Activated naive CD4-positive, alpha-beta T cell treated with Interleukin-2 at 50 U/mL for 16 hours (primary cell): ENCODE measurements at places on chromosomes 4 and X.

- peak; percentile 82 for DNase-seq
Measured at GRCh38 chr4:83548151-83548905, 12.4 kb downstream of the GPAT3 start.

GRCh38 chr4:123866796-123867195 lies 470.2 kb downstream of the SPRY1 start:
- DNase-seq = no peak

GRCh38 chr4:130073145-130073790 lies 977.3 kb downstream of the C4orf33 start:
- no peak for DNase-seq

GRCh38 chr4:118684873-118685811 lies at the start of gene METTL14:
Gene METTL14, plus strand, starts transcription at chr4:118685392. Its CDS starts 143 bp downstream, at chr4:118685535.
- DNase-seq = peak; percentile 90

- DNase-seq = no peak
Measured at GRCh38 chr4:95417531-95417930, 131.2 kb downstream of the UNC5C start.

DNA sequence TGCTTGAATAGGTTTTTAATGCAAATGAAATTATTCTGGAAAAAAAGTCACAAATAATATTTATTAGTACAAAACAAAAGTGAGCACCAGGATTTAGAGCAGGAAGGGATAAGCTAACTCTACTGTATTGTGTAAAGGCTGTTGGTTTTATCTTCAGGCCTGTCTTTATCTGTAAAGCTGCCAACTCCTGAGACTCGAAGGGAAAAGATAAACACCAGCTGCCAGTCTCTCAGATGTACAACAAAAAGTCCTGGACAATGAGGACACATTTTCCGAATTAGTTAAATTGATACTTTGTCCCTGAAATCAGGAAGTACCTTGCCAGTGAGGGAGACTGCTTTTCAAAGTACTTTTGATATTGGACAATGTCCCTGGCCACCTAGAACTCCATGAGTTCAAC lies 8.8 kb downstream of the DDX60 start:
- no peak for DNase-seq

DNA sequence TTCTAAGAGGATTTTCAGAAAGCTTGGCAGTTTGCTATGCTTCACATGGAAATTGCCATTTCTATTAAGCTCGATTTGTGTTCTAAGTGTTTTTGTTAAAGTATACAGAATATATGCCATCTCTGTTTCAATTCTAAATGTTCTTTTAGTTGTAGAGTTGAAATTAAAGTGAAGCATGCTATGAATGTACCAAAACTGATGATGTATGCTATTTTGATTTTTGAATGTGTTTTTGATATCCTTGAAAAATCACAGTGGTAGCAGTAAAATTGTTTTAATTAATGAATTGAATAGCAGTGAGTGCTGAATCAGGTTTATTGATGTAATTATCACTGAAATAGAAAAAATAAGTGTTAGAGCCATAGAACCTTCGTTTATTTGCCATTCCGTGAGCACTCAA lies 110.9 kb downstream of the TENM3 start:
- DNase-seq = no peak

DNA sequence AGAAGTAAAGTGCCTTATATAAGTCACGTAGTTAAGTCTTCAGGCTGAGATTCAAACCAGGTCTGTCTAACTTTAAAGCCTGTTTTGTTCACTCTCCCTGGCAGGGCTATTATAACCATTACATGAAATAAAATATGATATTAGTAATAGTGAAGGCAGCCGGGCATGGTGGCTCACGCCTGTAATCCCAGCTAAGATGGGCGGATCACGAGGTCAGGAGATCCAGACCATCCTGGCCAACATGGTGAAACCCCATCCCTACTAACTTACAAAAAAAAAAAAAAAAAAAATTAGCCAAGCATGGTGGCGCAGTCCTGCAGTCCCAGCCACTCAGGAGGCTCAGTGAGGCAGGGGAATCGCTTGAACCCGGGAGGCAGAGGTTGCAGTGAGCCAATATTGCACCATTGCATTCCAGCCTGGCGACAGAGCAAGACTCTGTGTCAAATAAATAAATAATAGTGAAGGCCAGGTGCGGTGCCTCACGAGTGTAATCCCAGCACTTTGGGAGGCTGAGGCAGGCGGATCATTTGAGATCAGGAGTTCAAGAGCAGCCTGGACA lies 22.1 kb upstream of the SOWAHD start:
- DNase-seq = no peak

- DNase-seq = no peak
Measured at GRCh38 chr4:73698217-73698616, 42.2 kb upstream of the CXCL8 start.

- no peak for DNase-seq
Measured at GRCh38 chr4:180057891-180058671, 2185.1 kb upstream of the TENM3 start.

DNA sequence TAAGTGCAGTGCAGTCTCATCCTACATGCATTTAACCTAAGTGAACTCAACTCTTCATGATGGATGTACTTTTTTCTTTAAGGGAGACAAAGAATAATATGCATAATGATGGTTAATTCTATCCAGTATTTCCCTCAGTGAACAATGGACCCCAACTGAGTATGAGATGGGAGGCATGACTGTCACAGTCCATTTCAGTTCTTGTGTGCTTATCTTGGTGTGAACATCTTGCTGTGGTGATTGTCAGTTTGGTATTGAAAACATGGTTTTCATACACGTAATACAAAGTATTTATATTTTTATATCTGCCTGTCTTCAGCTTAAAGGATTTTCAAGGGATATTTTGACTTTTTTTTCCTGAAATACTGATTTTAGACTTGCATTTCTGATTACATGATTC lies 72.0 kb upstream of the NDUFC1 start:
- DNase-seq = no peak

GRCh38 chr4:153745651-153746050 lies 14.2 kb downstream of the RNF175 start:
- no peak for DNase-seq

- no peak for DNase-seq
Measured at GRCh38 chr4:8571702-8572685, 8.2 kb upstream of the GPR78 start.

DNA sequence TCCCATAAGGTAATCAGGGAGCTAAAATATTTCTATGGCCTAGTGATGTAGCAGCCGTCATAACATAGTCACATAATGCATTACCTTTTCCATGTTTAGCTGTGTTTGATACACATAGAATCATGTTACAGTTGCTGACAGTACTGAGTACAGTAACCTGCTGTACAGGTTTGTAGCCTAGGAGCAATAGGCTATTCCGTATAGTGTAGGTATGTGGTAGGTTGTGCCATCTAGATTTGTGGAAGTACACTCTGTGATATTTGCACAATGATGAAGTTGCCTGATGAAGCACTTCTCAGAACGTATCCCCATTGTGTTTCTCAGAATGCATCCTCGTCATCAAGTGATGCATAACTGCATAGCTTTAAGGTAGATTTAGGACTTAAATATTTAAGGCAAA lies 495.6 kb upstream of the ZFP42 start:
- DNase-seq = no peak

DNA sequence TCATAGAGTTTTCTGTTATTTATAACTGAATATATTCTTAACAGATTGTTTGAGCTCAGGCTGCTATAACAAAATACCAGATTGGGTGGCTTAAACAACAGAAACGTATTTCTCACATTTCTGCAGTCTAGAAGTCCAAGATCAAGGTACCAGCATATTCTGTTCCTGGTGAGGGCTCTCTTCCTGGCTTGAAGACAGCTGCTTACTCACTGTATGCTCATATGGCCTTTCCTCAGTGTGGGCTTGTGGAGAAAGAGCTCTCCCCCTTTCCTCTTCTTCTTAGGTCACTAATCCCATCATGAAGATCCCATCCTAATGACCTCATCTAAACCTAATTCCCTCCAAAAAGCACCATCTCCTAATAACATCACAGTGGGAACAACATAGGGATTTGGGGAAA lies 117.8 kb downstream of the RASGEF1B start:
- DNase-seq = no peak

DNA sequence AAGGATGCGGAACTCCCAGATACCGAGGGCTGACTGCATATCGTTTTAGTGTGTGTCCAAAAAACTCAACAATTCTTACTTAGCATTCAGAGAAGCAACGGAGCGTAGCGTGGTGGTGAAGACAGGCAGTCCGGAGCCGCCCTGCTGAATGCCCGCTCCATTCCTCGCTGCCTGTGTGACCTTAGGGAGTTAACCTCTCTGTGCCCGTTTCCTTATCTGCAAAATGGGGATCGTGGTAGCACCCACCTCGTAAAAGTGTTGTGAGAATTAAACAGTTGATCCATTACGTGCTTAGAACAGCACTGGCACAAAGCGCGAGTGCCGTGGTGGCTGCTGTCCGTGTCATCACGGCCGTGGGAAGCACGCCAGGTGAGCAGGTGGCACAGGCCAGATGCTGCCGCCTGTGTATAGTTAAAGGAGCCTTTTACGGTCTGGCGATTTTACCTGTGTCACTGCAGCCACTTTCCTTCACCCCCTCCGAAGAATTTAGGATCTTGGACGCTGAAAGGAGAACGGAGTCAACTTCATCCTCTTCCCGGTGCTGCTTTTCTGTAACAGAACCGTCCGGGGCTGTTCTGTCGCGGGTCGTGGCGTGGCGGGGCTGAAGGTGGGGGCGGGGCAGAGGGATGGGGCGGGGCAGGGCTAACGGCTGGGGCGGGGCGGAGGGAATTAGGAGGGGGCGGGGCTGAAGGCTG lies 885 bp downstream of the CCDC110 start:
- DNase-seq = peak; percentile 52

GRCh38 chrX:71992711-71993110 lies 82.1 kb downstream of the NHSL2 start:
- peak; percentile 34 for DNase-seq

DNA sequence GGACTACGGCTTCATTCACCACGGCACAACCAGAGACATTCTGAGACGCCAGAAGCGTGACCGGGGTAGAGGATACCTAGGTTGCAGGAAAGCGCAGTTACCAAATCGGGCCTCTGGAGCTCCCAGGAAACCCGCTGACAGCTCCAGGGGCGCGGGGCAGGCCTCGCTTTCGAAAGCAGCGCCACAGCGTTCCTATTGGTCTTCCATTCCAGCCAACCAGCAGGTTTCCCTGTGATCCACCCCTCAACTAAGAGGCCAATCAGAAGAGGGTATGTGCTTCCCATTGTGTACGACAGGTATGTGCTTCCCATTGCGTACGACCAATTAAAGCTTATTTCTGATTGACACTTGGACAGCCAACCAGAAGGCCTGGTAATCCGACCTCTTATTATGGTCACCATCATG lies 14.9 kb downstream of the SNX12 start:
- DNase-seq = no peak

- DNase-seq = no peak
Measured at GRCh38 chr4:94758700-94759399, 1.1 kb downstream of the BMPR1B start.

DNA sequence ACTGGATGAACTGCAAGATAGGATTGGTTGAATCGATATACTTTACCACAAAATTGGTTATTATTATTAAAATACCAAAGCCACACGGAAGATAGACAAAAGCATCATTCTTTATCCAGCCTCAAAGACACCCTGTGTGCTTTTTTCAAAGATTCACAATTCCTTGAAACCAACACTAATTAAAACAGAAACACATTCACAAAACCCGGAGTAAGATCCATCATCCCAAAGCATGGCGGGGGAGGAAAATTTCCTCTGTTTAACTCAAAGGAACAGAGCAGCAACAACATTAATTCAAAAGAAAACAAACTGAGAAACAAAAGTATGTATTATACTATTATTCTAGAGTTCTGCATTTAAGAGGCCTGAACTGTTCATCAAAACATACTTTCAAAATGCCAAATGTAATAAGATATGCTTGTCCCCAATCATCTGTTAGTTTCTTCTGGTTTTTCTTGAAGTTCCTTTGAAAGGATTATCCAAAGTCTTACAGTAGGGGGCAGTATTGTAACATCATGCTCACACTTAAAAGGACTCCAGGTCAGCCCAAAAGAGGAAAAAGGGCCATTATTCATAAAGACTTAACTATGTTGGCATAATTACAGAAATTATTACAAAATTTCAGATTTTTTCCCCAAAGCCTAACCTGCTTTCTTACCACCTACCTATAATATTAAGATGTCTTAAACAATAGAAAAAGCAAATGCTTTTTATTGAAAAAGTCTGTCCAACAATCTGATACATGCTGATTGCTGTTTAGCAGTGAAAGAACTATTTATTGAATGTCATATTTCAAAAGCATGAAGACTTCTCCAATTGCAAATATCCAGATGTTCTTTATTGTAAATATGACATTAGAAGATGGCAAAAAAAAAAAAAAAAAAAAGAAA lies 168.7 kb downstream of the SCFD2 start:
- no peak for DNase-seq

- no peak for DNase-seq
Measured at GRCh38 chrX:154304846-154305245, 9.3 kb downstream of the TKTL1 start.

DNA sequence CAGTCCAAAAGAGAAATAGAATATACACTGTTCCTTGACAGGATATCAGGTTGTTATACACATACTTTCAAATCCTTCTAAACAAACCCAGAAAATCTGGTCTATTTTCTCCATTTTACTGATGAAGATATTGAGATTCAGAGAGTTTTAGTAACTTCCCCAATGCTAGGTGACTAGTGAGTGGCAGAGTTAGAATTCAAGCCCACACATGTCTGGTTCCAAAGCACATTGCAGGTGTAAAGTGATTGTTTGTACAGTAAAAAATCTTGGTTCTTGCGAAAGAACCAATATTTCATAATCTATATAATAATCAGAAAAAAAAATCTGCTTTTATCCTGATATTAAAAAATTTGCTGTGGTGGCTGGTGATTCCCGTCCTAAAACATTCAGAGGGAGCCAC lies 39.5 kb upstream of the EMCN start:
- DNase-seq = no peak

DNA sequence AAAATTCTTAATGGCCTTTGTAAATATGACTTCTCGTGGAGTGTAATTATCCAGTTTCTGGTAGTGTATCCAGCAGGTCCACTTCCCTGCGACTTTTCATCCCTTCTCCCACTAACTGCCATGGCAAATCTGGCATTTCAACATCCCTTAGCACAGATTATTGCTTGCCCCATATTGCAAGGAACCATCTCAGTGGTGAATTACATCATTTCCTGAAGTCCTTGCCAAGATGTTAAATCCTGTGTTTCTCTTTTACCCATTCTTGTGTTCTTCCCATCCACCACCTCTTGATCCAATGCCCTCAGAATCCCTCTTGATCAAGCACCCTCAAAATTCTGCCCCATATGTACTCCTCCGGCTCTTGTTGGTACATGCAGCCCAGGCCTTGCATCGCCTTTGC lies 88.1 kb upstream of the ZNF81 start:
- DNase-seq = no peak

DNA sequence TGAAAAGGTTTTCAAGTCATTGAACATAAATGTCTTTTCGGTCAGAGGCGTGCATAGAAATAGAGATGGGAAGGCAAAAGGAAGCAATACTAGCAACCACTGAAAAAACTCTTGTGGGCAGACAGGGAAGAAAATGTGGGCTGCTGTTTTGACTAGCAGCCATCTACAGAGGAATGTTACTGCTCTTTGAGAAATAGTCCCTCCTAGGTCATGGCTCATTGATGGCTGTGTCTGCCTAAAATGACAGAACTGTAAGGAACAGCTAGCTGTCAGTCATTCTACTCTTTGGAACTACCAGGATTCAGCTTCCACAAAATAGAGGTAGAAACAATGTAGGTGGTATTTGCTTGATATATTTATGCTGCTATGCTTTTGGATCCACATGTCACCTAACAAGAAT lies 26.9 kb upstream of the TMPRSS11B start:
- DNase-seq = no peak
